ENCODE measurements at places on chromosomes 6 and 20.
A peak's percentile ranks its signal among the peaks of the same experiment; 100 is the strongest.

- no peak for DNase-seq
Measured at GRCh38 chr20:64180673-64181072, 16.4 kb downstream of the MYT1 start.

GRCh38 chr6:26240157-26241032 lies 124.6 kb upstream of the BTN3A2 start:
- peak; percentile 82 for DNase-seq

GRCh38 chr20:20849161-20849560 lies 136.7 kb upstream of the RALGAPA2 start:
- no peak for DNase-seq

- no peak for DNase-seq
Measured at GRCh38 chr20:61800359-61801064, 265.2 kb downstream of the TAF4 start.

DNA sequence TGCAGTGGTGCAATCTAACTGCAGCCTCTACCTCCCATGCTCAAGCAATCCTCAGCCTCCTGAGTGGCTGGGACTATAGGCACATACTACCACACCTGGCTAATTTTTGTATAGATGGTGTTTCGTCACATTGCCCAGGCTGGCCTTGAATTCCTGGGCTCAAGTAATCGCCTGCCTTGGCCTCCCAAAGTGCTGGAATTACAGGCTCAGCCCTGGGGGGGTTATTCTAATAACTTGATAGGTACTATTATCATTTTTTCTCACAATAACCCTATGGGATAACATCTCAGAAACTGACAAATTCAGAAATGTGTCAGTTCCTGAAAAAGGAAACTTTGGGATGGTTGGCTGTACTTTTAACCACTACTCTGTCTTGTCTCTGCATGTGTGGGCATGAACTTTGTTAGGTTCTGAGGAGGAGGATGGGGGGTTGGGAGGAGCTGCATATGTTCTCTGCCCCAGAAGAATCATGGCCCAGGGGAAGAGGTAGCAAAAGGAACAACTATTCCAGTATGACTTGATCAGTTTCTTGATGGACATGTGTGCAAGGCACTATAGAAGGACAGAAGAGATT lies 169.9 kb downstream of the CARMIL1 start:
- DNase-seq, result no peak

GRCh38 chr6:135902756-135903331 lies 51.3 kb downstream of the PDE7B start:
- peak; percentile 1 for DNase-seq

- DNase-seq, result peak; percentile 59
Measured at GRCh38 chr20:41432746-41433145, 66.1 kb upstream of the EMILIN3 start.

- DNase-seq, result no peak
Measured at GRCh38 chr20:58179083-58179431, 49.4 kb downstream of the ANKRD60 start.

DNA sequence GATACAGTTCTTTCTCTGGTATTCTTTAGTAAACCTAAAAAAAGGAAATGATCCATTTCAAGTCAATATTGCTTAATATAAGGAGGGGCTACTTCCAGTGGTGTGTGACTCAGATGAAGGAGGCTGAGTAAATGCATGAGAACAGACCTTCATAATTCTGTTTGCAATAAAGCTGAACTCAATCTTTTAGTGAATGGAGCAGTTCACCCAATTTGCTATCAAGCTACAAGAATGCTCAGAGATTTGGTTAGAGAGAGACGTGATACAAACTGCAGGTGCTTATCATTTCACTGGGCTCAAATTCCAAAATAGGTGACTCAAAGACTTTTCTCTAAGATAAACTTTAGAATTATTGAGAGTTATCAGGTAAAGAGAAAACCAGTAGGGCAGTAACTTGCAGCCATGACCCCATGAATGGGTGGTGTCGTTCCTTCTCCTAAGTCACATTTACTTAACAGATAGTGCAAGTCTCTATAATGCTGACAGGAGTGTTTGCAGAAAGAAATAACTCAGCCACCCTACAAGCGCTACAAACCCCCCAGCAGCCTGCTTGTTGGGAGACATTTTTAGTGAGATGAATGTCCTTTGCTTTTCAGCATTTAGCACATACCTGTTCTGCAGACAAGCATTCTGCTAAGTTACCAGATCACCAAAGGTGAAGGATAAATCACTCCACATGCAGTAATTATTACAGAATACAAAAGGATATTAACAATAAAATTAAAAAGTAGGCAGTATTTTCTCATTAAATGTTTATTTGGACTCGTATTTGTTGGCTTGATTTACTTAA lies 16.4 kb upstream of the BLOC1S5 start:
- peak; percentile 91 for DNase-seq

- no peak for DNase-seq
Measured at GRCh38 chr6:3808759-3809514, 40.2 kb upstream of the FAM50B start.

DNA sequence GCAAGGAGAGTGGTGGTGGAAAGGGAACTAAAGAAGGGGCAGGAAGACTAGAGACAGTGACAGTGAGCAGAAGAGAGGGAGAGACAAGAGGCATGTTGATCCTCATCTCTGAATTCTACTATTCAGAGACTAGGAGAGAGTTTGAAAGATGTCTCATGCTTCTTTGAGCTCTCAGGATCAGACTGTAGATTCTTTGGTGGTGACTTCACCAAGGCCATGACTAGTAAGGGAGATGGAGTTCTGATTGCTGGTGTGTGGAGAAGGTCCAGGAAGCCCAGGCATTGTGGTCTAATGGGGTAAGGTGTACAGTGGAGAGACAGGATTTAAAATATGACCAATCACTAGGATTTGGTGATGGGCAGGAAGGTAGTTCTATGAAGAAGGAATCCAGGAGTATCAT lies 713 bp downstream of the WFDC9 start:
- DNase-seq, result no peak

DNA sequence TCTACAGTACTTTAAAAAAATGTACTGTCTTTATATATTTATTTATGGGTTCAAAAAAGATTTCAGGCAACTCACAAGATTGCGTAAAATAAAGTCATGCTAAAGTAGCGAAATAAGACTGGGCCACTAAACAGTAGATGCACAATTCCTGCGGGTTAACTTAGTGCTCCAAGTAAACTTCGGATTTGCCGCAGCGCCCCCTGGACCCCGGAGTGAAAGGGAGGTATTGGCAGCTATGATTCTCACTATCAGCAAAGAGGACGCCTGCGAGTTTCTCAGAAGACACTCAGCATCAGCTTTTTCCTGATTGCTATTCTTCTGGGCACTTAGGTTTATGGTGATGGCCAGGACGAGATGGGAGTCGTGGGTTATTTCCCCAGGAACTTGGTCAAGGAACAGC lies 1.4 kb downstream of the OTOR start:
- DNase-seq, result no peak

GRCh38 chr6:149211046-149211571 lies 106.4 kb upstream of the TAB2 start:
- DNase-seq, result peak; percentile 82

DNA sequence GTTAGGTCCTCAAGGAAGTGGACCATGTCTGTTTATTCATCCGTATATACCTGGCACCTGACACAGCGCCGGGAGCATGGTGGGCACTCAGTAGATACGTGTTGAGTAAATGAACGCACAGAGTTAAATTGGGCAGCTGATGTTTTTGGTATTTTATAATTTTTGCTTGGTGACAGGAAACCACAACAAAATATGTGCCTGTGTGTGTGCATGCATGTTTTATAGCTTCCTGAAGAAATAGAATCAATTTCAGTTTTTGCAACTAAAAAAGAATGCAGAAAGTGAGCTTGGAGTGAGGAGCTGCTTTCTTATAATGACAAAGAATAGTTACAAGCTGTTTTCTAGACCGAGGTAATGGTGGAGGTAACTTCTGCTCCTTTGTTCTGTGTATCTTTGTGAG lies 91.4 kb downstream of the PLCB4 start:
- no peak for DNase-seq

DNA sequence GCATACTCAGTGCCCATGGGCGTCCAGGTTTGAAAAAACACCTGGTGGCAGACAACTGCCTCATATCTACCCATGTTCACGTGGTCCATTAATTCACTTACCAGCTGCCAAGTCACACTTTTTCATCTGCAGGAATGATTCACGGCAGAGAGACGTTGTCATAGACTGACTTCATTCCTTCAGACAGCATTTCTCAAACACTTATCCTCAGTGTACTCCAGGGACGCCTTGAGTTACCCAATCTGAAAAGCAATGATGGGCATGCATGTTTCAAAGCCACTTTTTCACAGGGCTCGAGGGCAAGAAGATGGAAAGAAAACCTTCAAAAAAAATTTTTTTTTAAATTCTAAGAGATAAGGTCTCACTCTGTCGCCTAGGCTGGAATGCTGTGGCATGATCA lies 6.0 kb downstream of the MMP24OS start:
- no peak for DNase-seq

GRCh38 chr6:166815629-166816028 lies 140.7 kb downstream of the RNASET2 start:
- DNase-seq, result no peak

DNA sequence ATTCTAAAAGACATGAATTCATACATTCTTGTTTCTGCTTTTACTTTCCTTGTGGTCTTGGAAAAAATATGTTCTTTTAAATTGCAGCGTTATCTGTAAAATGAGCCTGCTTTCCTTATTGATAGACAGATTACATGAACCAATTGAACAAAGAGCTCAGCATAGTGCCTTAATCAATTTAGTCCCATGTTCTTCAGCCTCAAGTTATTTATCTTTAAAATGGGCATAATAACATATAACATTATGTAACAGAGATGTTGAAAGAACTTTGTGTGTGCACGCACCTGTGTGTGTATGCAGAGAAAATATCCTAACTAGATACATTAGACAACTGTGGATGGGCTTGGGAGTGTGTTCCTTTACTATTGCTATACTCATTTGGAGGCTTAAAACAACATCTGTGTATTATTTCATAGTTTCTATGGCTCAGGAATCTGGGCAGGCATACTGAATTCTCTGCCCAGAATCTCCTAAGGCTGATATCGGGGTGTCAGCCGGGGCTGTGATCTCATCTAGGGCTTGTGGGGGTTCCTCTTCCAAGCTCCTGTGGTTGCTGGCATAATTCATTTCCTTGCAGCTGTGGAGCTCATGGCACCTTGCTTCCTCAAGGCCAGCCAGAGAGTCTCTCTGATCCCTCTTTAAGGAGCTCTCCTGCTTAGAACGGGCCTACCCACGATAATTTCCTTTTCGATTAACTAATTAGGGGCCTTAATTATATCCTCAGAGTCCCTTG lies 194.1 kb downstream of the ARID1B start:
- no peak for DNase-seq

- no peak for DNase-seq
Measured at GRCh38 chr20:62621251-62622110, 20.8 kb upstream of the SLCO4A1 start.

DNA sequence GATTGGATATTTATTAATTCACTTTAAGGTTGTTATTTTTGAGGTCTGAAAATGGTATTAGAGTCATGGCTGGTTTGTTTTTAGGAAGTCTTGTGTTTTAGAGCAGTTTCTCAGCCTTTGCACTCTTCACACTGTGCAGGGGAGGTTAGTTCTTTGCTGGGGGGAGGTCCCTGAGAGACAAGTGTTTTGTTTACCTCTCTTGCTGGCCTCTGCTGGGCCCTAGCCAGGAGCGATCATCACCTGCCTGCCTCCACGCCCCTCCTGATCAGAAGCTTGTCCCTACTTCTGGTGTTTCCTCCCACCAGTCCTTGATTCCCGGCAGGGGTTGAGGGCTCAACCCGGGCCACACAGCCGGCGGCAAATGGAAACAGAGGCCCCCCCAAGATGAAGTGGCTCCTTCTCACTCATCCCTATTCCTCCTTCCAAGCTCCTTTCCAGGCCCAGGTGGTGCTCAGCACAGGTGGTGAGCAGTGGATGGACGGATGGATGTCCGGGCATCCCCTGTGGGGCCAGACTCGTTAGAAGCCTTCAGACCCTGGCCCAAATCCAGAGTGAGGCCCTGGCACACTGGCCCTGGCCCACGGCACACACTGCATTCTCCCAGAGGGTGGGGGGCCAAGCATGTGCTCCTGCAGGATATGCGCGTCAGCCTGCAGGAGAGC lies 51.3 kb downstream of the GRM4 start:
- no peak for DNase-seq

- no peak for DNase-seq
Measured at GRCh38 chr6:113094779-113095178, 747.6 kb downstream of the RFPL4B start.

- DNase-seq, result no peak
Measured at GRCh38 chr6:24273096-24273870, 84.6 kb downstream of the DCDC2 start.

DNA sequence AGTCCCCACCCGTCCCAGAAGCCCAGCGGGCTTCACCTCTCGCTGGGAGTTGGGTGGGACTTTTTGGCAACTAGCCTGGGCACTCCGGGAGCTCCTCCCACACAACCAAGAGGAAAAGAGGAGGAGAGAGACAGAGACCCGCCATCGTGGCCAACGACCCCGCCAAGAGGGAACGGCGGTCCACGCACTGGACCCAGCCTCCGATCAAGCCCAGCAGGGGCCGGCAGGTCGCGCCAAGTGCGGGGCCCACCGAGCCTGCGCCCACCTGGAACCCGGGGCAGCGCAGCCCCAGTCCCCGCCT lies 3.0 kb upstream of the TMEM14C start:
- DNase-seq, result no peak

GRCh38 chr20:61594198-61594597 lies 342.1 kb downstream of the CDH4 start:
- DNase-seq, result no peak

DNA sequence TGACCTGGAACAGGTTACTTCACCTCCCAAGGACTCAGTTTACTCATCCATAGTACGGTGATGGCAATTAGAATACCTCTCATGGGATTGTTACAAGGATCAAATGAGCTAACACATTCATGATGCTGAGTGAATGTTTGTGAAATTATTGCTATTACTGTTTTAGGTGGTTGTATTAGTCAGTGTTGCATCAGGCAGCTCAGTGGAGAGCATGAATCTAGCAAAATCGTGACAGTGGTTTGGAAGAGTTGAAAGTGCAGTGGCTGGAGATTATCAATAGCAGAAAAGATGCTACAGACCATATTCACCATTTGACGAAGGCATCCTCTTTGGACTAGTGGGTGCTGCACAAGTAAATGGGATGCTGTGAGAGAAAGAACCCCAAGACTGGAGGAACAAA lies 50.4 kb upstream of the CTNNBL1 start:
- no peak for DNase-seq

- peak; percentile 84 for DNase-seq
Measured at GRCh38 chr6:110495949-110496348, 19.5 kb upstream of the SLC22A16 start.

GRCh38 chr6:109713097-109713496 lies 22.0 kb downstream of the FIG4 start:
- no peak for DNase-seq

DNA sequence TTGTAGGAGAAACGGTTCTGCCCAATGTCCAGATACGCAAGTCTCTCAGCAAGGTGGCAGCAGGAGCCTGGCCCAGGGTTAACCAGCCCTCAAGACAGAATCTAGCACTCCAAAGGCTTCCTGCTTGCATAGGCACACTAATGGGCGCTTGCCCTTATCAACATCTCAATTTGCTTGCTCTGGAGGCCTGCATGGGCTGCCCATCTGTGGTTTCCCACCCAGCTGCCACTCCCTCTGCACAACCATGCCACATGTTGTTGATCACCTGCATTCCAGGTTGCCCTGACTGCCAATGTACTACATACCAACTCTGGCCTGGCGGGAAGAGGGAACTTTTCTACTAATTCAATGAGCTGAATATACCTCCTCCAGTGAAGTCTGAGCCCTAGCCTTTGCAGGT lies 74.6 kb downstream of the ATG5 start:
- DNase-seq, result no peak

Measured in inflammatory macrophage treated with lipopolysaccharide for 4 hours (primary cell).